Stomach (tissue), 19 donors: ENCODE measurements at places on chromosomes 3 and 15.

DNA sequence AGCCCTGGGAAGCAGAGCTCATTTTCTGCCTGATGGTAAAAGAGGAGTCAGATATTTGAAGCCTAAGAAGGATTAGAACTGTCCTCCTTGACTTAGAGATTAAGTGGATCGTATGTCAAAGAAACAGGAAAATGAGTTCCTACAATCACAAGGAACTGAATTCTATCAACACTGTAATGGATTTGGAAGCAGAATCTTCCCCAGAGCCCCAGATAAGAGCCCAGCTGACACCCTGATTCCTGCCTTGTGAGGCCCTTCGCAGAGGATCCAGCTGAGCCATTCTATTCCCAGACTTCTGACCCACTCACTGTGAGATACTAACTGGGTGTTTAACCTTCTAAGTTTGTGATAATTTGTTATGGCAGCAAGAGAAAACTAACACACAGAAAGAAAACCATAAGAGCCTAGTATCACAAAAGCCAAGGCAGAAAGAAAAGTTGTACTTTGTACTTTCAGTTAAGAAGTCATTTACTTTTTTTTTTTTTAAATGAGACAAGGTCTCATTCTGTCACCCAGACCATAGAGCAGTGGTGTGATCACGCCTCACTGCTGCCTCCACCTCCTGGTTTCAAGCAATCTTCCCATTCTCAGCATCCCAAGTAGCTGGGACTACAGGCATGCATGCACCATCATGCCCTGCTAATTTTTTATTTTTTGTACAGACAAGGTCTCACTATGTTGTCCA lies 61.1 kb upstream of the ZBTB20 start:
- DNase-seq: no peak

GRCh38 chr15:75554717-75555116 lies 24.4 kb downstream of the PTPN9 start:
- DNase-seq: no peak

DNA sequence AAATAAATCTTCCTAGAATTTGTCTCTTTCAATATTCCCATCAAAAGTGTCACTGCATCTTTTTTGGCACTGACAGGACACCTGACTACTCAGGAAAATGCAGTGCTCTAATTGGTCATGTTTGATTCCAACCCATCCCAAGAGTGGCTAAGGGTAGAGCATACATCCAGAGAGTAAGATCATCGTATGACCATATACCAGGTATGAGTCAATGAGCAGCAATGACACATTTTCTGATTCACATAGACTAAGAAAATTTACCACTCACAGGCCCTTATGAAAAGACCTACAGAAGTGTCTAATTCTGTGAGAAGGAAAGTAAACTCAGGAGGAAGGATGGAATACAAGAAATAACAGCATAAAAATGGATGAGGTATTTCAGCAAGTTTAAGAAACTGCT lies 434.2 kb downstream of the ZIC1 start:
- no peak for DNase-seq

- DNase-seq: no peak
Measured at GRCh38 chr3:132622761-132623160, 25.7 kb downstream of the ACKR4 start.

DNA sequence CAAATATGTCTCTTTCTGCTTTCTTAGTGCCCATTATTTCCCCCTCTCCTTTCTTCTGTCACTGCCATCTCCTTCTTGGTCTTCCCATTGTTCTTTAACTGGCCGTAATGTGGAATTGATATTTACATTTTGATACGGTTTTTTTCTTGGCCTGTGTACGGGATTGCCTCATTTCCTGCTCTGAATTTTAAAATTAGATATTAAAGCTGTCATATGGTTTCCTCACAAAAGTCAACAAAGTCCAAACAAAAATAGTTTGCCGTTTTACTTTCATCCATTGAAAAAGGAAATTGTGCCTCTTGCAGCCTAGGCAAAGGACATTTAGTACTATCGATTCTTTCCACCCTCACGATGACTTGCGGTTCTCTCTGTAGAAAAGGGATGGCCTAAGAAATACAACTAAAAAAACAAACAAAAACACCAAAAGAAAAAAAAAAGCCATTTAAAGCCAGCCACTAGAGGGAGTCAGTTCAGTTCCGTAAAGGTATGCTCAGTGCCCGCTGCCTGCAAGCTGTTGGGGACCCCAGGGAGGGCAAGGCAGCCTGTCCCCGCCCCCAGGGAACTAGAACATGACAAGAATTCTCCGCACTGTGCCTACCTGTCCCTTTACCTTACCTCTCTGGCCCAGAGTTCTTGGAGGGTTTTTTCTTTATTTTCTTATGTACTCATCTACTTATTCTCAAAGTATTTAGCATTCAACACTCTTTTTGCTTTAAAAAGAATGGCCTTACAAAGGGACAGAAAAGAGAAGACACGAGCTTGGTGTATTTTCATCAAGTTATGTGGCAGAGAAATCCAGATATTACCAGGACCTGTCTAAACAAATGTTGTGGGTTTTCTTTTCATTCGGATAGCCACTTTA lies 30.0 kb upstream of the NR2E3 start:
- no peak for DNase-seq

- DNase-seq: no peak
Measured at GRCh38 chr3:72101494-72101893, 316.5 kb upstream of the PROK2 start.

DNA sequence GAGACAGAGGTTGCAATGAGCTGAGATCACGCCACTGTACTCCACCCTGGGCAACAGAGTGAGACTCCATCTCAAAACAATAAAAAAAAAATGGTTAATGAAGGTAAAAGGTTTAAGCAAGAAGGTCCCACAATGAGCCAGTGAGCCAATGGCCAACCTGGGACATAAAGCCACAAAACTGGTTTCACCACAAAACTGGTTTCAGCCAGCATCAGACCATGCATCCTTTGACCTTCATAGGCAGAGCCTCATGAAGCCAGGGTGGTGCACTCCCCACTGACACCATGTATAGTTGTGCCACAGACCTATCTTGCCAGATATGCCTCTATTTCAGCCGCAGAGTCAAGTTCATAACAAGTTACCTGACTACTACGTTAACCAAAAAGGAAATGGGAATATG lies 41.9 kb downstream of the SCAP start:
- DNase-seq: peak; percentile 82

DNA sequence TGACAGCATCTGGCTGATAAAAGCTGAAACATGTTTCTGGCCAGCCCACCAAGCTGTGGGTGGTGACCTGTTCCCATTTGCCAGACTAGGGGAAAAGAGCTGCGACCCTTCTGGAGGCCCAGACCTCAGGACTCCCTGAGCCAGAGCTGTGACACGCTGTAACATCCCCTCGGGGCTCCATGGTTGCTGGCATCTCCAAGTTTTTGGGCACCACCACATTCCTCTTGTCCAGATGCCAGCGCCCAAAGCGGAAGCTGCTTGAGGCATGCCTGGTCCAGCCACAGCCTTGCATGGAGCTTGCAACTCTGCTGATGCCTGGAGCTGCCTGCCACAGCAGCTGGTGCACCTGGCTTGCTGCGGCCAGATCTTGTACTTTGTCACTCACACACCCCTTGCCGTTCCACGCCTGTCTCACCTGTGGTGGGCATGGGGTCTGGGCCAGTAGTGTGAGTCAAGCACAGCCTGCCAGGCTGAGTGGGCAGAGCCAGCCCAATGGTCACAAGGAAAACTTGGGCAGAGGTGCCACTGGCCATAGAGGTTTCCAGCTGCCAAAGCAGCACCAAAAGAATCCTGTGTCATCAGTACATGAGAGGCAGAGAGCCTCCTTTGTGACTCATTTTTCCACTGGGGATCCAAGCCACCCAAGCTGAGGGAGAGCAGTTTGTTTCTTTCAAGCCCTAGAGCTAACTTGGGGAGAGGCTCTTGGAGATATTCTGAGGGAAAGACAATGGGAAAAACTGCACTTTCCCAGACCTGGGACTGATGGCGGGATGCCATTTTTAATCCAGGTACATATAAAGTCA lies 45.7 kb upstream of the PTX3 start:
- DNase-seq: no peak

- no peak for DNase-seq
Measured at GRCh38 chr3:127908951-127909350, 6.1 kb upstream of the KBTBD12 start.

DNA sequence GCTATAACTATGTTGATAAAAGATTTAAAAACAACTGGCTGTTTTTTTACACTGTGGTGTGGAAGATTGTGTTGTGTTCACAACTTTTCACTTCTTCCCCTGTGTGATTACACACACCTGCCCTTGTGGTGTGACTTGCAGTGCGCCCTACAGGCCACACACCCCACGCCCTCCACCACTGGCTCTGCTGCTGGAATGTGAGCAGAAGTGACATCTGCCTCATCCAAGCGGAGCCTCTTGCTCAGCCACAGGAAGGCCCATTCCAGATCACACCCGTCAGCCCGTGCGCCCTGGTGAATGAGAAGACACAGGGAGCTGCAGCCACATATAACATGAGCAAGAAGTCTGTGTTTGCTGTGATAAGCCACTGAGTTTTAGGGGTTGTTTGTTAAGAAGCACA lies 7.0 kb downstream of the CCR2 start:
- no peak for DNase-seq

GRCh38 chr3:50594253-50594785 lies 17.3 kb downstream of the CISH start:
- DNase-seq: no peak

DNA sequence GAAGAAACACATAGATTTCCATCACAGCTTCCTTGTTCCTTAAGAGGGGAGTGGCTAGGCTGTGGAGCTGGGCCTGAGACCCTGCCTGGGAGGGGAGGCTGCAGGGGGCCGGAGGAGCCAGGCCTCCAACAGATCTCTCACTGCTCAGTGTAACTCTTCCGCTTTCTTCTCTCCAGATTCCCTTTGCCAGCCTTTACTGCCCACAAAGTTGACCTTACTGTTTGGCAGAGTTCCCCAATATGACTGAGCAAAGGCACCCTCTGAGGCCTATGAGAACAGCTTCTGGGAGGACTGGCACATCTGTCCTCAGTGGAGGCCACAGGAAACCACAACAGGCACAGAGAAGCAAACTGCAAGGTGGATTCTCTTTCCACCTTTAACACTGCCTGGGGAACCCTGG lies 38.1 kb downstream of the SLCO2A1 start:
- no peak for DNase-seq

DNA sequence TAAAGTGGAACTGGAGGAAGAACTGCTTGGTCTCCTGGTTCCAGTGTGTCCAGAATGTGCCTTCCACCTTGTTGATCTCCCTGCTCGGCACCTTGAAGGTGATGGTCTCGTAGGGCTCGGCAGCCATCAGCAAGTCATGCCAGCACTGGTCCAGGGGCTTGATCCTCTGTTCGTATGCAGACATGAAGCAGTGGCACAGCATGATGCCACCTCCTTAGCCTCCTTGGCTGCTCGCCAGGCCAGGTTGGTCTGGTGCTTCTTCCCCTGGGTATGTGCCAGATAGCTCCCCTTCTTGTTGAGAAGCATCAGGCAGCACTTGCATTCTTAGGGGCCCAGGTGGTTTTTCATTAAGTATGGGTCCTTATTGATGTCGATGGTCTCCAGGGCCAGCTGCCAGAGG lies 17.8 kb upstream of the TXNRD3 start:
- DNase-seq: no peak

DNA sequence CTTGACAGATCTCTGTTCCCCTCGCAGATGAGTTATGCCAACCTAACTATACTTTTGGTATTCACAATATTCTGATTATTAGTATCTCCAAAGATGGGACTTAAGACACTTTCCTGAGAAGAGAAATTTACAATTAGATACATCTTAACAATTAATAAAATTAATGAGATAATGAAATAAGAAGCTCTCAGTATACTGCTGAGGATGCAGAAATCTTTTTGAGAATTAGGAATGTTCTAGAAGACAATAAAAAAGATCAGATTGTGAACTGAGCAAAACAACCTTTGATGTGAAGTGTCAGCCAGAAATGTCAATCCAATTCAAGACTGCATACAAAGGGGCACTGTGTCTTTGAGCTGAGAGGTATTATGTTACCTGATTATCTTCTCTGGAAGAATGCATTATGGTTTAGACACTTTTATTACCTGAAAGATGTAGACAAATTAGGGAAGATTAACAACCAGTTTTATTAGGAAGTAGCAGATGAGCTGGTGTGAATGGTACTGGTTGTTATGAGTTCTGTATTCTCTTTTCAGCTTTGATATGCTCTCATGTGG lies 262.9 kb downstream of the TIGIT start:
- no peak for DNase-seq

- no peak for DNase-seq
Measured at GRCh38 chr3:89300526-89300925, 193.1 kb downstream of the EPHA3 start.

- DNase-seq: no peak
Measured at GRCh38 chr15:60565407-60565806, 86.5 kb upstream of the ICE2 start.

- DNase-seq: no peak
Measured at GRCh38 chr15:79349525-79349924, 38.6 kb downstream of the TMED3 start.

- DNase-seq: no peak
Measured at GRCh38 chr15:74830868-74831267, 4.4 kb downstream of the CPLX3 start.

- DNase-seq: no peak
Measured at GRCh38 chr3:46721009-46721408, 3.3 kb upstream of the PRSS50 start.

GRCh38 chr3:31253782-31254181 lies 278.9 kb upstream of the STT3B start:
- no peak for DNase-seq

DNA sequence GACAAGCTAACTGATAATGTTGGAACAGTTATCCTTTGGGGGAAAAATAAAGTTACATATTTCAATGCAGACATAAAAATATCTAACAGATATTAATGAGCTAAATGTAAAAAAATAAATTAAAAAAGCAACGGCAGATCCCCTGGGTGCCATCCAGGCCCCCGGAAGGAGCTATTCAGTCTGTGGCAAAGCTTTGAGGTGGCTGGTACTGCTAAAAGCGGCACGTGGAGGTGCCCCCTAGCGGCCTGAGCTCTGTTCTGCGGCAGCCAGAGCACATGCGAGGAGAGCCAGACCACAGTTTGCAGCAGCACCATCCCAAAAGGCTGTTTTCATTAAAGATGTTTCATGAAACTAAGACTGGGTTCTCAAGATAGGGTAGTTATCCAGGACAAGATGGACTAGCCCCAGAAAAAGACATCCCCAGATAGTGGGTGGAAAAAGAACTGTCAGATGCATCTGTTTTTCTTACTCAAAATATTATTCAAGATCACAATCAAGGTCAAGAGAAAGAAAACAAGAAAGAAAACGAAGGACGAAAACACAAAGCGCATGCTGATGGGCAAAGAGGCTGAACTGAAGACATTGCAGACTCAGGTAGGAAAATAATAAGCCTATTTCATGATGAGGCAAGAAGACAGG lies 18.7 kb downstream of the AP3S2 start:
- DNase-seq: peak; percentile 93

DNA sequence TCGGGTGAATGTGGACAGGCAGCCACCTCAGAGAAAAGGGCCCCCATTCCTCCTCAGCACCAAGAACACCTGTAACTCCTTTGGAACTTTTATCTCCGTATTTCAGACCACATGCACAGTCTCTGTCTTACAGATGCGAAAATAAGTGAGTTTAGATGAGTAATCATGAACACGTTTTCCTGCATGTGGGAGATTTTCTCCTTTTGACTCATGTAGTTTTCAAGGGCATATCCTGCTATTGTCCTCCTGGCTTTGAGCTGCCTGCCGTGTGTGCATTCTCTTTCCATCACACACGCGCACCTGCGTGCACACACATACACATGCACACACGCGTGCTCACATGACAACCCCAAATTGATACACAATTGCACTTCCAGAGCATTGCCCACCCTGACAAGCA lies 239.2 kb downstream of the GABRG3 start:
- DNase-seq: no peak

GRCh38 chr3:113254171-113254947 lies 43.0 kb downstream of the BOC start:
- DNase-seq: peak; percentile 73
